GM23338 (cell line): ENCODE measurements at places on chromosomes 12 and 14.
A peak's percentile ranks its signal among the peaks of the same experiment; 100 is the strongest.

DNA sequence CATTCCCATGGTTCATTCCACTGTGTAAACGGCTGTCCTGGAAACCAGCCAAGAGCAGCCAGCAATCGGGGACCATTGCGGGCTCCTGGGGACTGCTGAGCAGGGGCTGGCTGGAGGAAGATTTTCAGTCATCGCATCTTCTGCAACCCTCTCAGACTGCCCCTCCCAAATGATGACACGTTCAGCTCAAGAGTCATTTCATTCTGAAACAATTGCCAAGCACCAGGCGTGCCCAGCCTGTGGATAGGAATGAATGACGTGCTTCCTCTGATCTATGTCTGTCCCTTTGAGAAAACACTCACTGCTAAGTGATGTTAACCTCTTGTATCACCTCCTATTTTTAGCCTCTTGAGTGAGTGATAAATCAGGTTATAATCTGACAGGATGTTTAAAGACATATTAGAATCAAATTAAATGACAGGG, 62.0 kb downstream of the NDUFA12 start:
- DNase-seq = no peak

- DNase-seq = peak; percentile 67
Observed at GRCh38 chr12:3604748-3605586, 114.0 kb downstream of the PRMT8 start.

DNA sequence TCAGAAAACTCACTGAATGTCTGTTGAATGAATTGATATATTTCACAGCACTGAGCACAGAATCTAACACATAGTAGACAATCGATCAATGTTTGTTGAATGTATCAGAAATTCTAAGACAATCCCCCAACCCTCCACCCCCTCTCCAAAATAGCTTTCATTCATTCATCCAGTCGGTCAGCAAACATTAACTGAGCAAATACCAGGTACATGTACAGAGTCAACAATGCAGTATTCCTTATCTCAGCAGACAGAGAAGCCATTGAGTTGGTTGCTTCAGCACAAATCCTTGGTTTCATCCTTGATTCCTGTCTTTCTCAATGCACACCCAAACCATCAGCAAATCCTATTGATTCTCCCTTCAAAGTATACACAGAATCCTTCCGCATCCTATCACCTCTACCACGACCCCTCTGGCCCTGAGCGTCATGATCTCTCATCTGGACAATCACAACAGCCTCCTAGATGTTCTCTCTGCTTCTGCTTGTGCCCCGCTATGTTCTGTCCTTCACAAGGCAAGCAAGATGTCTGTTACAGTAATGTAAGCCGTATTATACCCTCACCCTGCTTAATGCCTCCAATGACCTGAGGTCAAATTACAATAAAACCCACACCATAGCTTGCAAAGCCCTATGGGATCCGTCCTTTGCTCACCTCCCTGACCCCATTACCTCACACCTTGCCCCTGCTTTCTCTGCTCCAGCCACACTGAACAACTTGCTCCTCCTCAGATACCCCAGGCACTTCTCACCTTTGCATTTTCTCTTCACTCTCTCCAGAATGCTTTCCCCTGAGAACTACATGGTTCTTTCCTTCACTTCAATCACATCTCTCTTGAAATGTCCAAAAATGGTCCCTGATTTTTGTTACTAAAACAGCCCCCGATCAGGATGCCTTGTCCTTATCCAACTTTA, 738.1 kb upstream of the TBX3 start:
- DNase-seq = no peak

DNA sequence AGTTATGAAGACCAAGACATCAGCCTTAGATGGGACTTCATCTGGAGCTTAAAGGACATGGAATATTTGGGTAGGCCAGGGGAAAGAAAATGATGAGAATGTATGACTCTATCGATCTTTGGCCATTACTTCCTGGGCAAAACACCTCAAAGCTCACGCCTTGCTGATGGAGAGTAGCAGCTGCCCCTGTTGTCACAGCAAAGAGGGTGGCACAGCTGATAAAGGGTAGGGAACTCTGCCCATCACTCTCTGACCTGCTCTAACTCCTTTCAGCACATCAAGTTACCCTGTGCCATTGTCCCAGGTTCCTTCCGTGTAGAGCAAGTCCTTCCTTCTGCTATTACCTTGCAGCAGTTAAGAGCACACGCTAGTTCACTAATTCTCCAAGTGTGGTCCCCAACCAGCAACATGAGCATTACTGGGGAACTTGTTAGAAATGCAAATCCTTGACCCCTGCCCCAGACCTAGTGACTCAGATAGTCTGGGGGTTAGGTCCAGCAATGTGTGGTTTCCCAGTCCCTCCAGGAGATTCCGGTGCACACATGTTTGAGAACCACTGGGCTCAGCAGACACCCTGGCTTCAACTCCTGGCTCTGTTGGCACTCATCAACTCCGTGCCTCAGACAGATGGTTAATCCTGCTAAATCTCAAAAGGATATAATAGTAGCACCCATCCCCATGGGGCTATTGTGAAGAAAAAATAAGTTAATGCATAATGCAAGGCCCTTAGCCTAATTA, 93.7 kb upstream of the EEA1 start:
- DNase-seq = no peak

- no peak for DNase-seq
Observed at GRCh38 chr14:104689881-104690711, 678 bp downstream of the INF2 start.

DNA sequence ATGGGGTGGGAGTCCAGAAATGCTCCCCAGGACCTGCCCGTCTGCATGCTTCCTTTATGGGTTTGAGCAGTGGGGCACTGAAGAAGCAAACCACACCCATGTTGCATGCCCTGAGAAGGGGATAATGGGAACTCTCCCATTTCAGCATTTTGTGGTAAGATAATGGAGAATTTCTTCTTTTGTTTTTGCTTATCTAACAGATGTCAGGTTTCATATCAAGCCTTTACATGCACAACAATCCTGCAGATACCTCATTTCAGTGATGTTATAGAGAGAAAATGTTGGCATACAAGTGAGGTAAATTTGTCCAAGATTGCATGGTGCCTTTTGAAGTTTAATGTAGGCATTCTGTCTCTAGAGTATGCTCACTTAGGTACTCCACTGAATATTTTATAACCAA, 177.0 kb downstream of the ALX1 start:
- no peak for DNase-seq

DNA sequence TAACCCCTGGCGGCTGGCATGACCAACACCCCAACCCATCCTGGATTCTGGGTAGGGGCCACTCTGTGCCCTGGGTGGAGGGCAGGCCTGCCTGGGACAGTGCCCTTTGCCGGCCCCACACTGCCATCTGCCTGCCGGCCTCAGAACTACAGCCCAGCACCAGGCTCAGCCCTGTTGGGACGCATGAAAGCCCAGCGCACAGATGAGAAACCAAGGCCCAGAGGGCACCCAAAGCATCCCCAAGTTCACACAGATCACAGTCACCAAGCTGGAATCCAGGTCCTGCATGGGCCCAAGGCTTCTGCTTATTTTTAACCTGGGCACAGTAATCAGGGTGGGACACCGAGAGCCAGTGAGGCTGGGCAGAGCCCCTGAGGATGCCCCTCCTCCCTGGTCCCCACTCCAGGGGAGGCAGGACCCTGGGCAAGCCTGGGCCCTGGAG, 26.2 kb downstream of the RFLNA start:
- DNase-seq = peak; percentile 78

GRCh38 chr14:63182968-63183367, 21.3 kb upstream of the RHOJ start:
- DNase-seq = no peak
